ENCODE measurements at places on chromosomes 11 and 22.

DNA sequence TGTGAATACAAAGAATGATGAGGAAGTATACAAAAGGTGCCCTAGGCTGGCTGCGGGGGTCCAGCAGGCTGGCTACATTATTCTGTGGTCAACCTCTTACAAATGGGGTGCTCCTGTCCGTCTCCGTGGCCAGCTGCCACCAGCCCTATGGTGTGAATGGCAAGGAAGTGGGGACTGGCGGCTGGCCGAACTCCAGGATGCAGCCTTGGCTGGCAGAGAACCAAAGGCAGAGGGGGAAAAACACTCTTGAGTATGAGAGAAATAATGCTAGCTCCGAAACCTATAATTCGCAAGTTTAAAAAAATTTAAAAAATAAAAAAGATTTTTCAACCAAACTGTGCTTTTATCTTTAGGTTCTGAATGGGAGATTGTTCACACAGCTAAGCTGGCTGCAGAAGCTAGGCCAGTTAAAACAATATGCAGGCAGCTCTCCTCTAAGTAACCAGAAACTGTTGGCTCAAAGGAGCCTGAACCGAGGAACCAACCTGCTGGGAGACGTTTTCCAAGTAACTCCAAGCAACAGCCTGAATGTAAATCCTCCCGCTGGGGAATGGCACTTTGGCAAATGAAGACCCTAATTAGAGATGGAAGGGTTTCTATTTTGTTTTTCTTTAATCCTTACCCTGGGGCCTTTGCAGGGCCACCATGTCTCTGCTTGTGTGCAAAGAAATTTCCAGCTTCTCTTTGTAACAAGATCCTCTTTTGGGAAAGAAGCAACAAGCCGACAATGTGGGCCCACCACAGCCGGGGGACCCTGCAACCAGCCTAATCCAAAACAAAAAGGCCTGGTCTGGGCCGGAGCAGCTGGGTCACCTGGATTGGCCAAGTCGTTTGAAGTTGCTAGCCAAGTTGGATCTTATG lies 50.2 kb downstream of the C22orf31 start:
- no peak for DNase-seq

DNA sequence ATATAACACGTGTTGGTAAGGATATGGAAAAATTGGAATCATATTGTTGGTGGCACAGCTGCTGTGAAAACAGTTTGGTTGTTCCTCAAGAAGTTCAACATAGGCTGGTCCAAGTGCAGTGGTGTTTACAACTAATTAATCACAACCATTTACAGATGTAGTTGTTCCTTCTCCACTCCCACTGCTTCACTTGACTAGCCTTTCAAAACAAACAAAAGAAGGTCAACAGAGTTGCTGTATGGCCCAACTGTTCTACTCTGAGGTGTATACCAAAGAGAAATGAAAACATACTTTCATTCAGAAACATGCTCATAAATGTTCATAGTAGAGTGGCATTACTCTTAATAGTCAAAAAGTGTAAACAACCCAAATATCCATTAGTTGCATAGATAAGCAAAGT lies 36.6 kb upstream of the ACAT1 start:
- DNase-seq = no peak

- no peak for DNase-seq
Measured at GRCh38 chr11:126347751-126348668, 7.5 kb upstream of the ST3GAL4 start.

DNA sequence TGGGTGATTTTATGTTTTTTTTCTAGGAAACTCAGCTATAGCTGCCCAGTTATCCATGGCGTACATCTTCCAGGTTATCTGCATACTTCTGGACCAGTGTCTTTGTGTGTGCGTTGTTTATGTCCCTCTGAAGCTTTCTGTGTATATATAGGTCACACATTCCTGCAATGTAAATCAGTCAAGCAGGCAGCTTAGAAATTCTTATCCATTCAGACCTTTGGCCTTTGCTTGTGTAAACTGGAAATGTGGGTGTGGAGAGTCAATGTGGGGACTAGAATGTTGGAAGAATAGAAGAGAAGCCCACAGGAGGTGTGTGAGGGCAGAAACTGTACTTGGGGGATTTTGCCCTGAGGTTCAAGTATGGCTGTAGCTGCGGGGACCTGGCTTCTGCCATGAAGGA lies 51.7 kb downstream of the BARX2 start:
- no peak for DNase-seq

DNA sequence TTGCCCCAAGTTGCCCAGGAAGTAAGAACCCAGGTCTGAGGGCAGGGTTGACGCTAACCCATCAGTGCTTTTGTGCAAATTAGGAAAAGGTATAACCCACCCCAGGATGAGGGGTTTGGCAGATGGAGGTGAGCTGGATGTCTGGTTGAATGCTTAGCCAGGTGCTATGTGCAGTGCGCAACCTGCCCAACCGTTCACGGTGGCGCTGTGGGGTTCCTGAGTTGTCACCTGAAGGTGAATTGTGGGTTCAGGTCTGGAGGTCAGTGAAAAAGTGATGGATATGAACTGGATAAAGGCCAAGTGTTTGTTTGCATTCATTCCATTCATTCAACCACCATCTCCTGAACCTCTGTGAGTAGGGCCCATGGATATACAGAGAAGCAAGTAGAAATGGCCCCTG lies 14.3 kb upstream of the LGALS2 start:
- no peak for DNase-seq

- DNase-seq = no peak
Measured at GRCh38 chr11:128587415-128587814, at the start of gene ETS1. TSS of gene ETS1 (minus strand) at chr11:128587558. CDS start at chr11:128573130, 14,428 bp downstream.

DNA sequence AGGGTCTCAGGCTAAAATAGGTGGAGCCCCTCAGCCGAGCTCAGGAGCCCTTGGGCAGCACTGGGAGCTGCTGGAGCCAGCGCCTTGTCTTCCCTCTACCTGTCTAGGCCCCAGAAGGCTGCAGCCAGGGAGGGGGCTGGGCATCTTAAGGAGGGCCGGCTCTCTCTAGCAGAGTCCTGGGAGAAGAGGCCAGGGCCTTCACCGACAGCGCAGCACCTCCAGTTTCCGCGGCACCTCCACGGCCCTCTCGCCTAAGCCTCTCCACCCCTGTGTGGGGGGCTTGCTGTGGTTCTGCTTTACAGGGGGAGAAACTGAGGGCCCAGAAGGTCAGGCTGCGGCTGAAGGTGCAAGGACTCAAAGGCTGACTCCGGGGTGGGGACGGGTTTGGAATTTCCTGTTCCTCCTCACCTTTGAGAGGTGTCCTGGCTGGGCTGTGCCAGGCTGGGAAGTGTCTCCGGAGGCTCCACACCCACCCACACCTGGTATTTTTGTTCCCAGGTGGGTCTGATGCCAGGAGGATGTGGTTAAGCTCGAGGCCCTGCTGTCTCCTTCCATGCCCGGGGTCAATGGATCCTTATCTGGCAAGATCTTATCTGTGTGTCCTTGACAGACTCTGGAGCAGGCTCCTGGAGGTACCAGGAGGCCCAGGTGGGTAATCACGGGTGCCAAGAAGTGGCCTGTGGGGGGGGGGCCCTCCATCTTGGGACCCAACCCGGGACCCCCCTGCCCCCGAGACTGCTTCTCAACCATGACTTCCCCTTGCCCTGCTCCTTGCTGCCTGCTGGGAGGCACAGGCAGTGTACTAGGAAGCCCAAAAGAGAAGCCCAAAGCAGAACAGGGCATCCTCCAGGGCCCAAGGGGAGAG lies 95.3 kb upstream of the FGF3 start:
- DNase-seq = no peak

DNA sequence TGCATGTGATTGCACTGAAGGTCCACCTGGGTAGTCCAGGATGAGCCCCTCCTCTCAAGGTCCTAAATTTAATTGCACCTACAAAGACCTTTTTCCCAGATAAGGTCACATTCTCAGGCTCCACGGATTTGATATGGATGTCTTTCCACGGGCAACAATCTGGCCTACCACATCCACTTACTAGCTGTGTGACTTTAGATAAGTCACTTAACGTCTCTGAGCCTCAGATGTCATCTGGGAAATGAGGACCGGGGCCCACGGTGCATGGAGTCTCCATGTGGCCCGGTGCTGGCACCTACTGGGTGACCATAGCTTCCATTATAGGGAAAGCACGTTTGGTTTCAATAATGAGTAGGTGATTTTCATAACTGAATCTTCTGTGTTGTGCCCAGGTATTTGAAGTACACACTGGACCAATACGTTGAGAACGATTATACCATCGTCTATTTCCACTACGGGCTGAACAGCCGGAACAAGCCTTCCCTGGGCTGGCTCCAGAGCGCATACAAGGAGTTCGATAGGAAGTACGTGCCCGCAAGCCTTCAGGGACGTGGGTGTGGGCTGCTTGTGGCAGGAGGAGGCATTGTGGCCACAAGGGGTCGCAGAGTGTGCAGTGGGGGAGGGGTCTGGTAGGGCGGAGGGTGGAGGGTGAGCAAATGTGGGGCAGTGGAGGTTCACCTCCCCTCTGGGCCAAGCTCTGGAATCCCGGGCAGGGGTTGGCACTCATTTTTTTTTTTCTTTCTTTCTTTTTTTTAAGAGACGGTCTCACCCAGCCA lies 55.7 kb downstream of the ARHGAP8 start:
- DNase-seq = no peak

DNA sequence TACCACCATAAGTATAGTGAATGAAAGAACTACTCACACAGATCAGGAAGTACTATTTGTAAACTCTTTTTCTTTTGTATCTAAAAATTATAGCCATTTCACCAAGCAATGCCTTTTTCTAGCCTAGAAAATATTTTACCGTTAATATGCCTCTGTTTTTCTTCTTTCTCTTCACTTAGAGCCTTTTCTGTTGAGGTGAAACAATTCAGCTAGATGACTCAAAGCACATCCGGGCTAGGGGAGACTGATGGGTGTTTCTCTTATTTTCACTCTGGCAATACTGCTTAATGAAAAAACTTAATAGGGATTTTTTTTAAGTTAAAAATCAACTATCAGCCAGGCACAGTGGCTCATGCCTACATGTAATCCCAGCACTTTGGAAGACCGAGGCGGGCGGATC lies 93.3 kb downstream of the SGSM3 start:
- DNase-seq = peak; percentile 4

Measured in stimulated activated CD4-positive, alpha-beta T cell treated with anti-CD3 and anti-CD28 coated beads, Interleukin-2, amount 100 ng/mL, for 48 hours (primary cell).